ENCODE measurements at places on chromosomes 5 and 9. TPM values are rescaled to one million over a fixed set of nuclear protein-coding genes. Genes with fewer than 3 reads are reported as not detected.

GRCh38 chr9:14750821-14751220 is 28.3 kb upstream of the CER1 start:
- no peak for DNase-seq

GRCh38 chr5:93677359-93677891 is 64.0 kb downstream of the POU5F2 start:
- DNase-seq, result no peak

DNA sequence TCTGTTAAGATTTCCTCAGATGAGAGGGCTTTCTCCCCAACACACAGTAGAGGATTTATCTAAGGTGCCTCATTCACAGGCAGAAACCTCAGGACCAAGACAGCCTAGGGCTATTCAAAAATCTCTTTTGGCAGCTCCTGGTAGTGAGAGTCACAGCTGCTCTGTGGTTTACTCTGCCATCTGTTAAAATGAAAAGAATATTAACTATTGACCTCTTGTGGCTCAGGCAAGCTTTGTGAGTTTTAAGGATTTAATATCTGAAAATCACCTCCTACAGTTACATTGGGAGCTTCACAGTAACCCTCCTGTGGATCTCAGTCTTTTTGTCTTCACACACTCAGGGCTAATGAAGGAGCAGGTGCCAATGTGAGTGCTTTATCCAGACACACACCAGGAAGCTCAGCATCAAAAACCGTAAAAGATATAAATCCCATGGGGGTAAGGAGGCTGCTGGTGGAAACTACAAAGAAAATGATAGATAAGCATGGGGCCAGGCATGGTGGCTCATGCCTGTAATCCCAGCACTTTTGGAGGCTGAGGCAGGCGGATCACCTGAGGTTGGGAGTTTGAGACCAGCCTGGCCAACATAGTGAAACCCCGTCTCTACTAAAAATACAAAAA is 29.7 kb downstream of the PPP1R2B start:
- DNase-seq, result no peak

GRCh38 chr5:102975457-102976182 is 144.3 kb downstream of the GIN1 start:
- DNase-seq, result no peak

- DNase-seq, result no peak
Measured at GRCh38 chr5:139131921-139132432, 66.2 kb downstream of the SIL1 start.

DNA sequence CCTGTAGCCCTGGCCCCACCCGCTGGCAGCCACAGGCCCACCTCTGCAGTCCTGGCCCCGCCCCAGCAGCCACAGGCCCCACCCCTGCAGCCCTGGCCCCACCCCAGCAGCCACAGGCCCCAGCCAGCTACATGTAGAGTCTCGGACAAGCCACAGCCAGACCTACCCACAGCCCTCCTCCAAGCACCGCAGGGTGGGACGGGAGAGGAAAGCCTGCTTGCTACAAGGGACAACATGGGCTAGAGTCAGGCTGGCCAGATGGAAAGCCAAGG is 49.5 kb upstream of the SARDH start:
- no peak for DNase-seq

DNA sequence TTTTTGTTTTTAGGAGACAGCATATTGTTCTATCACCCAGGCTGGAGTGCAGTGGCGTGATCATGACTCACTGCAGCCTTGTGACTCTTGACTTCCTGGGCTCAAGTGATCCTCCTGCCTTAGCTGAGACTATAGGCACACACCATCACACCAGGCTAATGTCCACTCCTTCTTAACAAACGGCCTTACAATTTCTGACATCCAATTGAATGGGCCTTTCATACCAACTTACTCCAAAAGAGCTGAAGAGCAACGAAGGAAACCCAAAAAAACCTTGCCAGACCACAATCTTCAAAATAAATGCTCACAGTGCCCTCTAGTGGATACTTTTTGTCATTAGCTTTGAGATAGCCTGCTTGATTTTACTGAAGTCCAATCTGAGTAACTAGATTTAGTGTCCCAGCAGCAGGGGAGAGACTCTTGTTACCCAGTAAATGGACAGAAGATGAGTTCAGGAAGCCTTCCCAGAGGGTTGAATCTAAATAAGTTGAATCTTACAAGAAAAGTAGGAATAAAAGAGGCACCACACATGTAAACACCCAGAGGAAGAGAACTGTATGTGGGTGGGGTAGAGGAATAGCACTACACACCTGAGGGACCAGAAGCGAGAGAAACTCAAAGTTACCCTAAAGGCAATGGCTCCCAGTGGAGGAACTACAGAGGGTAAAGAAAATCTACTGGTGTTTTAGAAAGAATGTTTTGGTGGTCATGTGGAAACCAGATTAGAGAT is 9.3 kb downstream of the ZNF622 start:
- peak; percentile 49 for DNase-seq

Gene GLRX
- 25.0 TPM for total RNA-seq

Gene SPATA31E1
- total RNA-seq, result not detected

Gene SV2C
- total RNA-seq, result not detected

Gene SLC25A2
- total RNA-seq, result 0.35 TPM

Gene C9orf57
- not detected for total RNA-seq

Gene PLPPR1
- total RNA-seq, result not detected

Gene MEIKIN
- 0.53 TPM for total RNA-seq
